Epithelial cell of umbilical artery (primary cell): ENCODE measurements at places on chromosomes 2 and 18. TPM values are rescaled to one million over a fixed set of nuclear protein-coding genes. Genes with fewer than 3 reads are reported as not detected.

The LIPG gene
- 88.9 and 150 TPM in 2 replicates for total RNA-seq

The DNAJC5G gene
- not detected in 2 replicates for total RNA-seq

The ASXL3 gene
- total RNA-seq: 0.32 TPM in 1 of 2 replicates, not detected in the other

The DQX1 gene
- not detected in 2 replicates for total RNA-seq

The KIF1A gene
- under 0.01 TPM in 1 of 2 replicates, not detected in the other for total RNA-seq

The GALNT14 gene
- 1.4 and 2.6 TPM in 2 replicates for total RNA-seq

The PCARE gene
- not detected in 2 replicates for total RNA-seq

The GAREM2 gene
- 0.61 and 0.65 TPM in 2 replicates for total RNA-seq

The CDK15 gene
- 0.30 TPM in 1 of 2 replicates, not detected in the other for total RNA-seq

The ACVR2A gene
- 7.8 and 10.9 TPM in 2 replicates for total RNA-seq

The NAT8 gene
- not detected in 2 replicates for total RNA-seq

The ARHGEF4 gene
- total RNA-seq: not detected in 2 replicates

The G6PC2 gene
- not detected in 2 replicates for total RNA-seq

The GAL3ST2 gene
- not detected in 2 replicates for total RNA-seq
